ENCODE measurements at places on chromosomes 16 and 17. TPM values are rescaled to one million over a fixed set of nuclear protein-coding genes. Genes with fewer than 3 reads are reported as not detected.

Gene FGF11
- 1.6 TPM for total RNA-seq

Gene EFCAB5
- total RNA-seq, result 1.6 TPM

Gene JPH3
- total RNA-seq, result 0.42 TPM

Gene ATP2A3
- total RNA-seq, result 197 TPM

Gene RNF157
- total RNA-seq, result 30.2 TPM

Gene P2RX1
- 4.8 TPM for total RNA-seq

Gene MMP15
- 126 TPM for total RNA-seq

Gene LDHD
- 31.4 TPM for total RNA-seq

Gene WFIKKN1
- total RNA-seq, result 0.80 TPM

Gene P4HB
- total RNA-seq, result 1,051 TPM

Gene USP32
- 28.9 TPM for total RNA-seq

Gene MEIOC
- not detected for total RNA-seq

Gene GPR179
- total RNA-seq, result 0.12 TPM

Gene STXBP4
- total RNA-seq, result 6.6 TPM

Gene HOXB2
- total RNA-seq, result 6.4 TPM

Gene SCN4A
- total RNA-seq, result 0.27 TPM

Gene ACSM3
- 34.9 TPM for total RNA-seq

Gene OTOP2
- 18.4 TPM for total RNA-seq

Gene PRSS8
- 347 TPM for total RNA-seq

Gene MYCBPAP
- 2.8 TPM for total RNA-seq

Gene SLC16A11
- total RNA-seq, result 0.40 TPM

Gene PDPK1
- total RNA-seq, result 60.4 TPM

Gene SLC52A1
- 1.7 TPM for total RNA-seq

Gene DNAH2
- total RNA-seq, result 0.62 TPM

Gene EME1
- total RNA-seq, result 10.1 TPM

Gene ZNF764
- 9.0 TPM for total RNA-seq

Gene C16orf54
- total RNA-seq, result 1.7 TPM

Gene GGT6
- total RNA-seq, result 163 TPM

Gene KRTAP3-1
- not detected for total RNA-seq

Gene HCRT
- total RNA-seq, result not detected

Gene SPEM3
- not detected for total RNA-seq

Gene ZNF319
- 3.5 TPM for total RNA-seq

All from colonic mucosa (tissue), 4 donors.